ENCODE measurements at places on chromosomes 11 and 22. TPM values are rescaled to one million over a fixed set of nuclear protein-coding genes. Genes with fewer than 3 reads are reported as not detected.

The HPX gene
- 0.52 TPM for total RNA-seq

The MS4A15 gene
- total RNA-seq: not detected

The RAC2 gene
- total RNA-seq: 180 TPM

DNA sequence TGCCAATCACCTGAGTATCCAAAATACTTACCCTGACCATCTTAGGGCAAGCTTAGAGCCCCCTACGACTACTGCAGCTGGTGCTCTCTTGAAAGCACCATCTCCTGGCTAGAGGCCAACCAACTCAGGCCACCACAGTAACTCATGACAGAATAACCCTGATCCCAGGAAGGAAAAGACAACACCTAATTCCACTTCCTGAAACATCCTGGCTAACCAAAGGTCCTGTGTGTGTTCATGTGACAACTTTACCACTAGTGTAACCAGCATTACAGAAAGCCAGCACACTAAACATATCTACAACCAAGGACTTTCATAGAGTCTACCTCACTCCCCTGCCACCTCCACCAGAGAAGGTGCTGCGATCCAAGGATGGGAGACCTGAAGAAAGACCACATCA, 17.4 kb upstream of the TMEM45B start:
- no peak for DNase-seq

DNA sequence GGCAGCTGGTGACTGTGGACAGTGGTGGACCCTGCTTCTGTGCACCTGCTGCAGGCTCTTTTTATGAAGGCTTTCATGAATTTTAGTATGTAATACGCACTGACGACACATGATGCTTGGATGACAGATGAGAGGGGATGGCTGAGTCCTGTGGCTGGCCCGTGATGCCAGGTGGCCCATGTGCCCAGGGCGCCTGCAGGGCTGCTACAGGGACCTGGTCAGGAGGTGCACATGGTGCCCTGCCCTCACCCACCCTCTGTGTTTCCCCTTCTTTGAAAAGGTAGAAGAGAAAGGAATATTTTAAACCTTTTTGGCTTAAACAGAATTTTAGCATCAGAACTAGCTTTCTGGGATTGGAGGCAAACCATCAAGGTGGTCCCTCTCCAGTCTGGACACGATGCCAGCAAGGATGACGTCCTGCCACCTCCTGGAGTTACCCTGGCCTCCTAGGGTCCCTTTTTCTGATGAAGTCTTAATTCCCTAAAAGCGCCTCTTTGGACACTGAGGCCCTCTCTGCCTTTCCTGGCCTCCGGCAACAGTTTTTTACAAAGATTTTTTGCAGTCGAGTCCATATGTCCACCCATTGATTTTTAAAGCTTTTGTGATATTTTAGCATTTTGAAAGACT, 5.4 kb upstream of the RANBP1 start:
- DNase-seq: no peak

- no peak for DNase-seq
Measured at GRCh38 chr11:130457623-130458409, 9.4 kb downstream of the ADAMTS15 start.

GRCh38 chr11:62930157-62930556, 9.0 kb upstream of the CHRM1 start:
- no peak for DNase-seq

DNA sequence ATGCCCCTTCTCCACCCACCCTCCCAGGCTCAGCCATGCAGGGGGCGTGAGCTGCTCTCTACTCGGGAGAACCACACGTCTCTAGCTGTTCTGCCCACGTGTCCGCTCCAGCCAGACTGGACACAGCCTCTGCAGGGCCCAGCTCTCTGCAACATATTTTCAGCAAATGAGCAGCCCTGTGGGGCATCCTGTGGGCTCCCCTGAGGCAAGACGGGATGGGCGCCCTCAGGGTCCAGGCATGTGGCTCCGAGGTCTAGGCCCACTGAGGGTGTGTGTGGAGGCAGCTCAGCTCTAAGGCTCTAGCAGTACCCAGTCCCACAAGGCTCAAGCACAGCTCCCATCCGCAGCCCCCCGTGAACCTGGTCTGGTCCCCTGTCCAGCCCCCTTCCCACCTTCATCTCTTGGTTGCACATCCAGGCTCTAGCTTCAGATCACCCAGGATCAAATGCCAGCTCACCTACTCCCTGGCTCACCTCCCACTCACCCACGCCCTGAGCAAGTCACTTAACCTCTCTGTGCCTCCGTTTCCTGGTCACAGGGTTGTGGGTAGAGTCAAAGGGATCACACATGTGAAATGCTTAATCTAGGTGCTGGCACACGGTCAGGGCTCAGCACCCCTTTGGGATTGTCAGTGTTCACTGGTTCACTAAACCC, 57.8 kb upstream of the TCF20 start:
- no peak for DNase-seq

- no peak for DNase-seq
Measured at GRCh38 chr11:18650859-18651557, 16.9 kb upstream of the SPTY2D1 start.

- no peak for DNase-seq
Measured at GRCh38 chr11:93403930-93404329, 73.4 kb downstream of the DEUP1 start.

DNA sequence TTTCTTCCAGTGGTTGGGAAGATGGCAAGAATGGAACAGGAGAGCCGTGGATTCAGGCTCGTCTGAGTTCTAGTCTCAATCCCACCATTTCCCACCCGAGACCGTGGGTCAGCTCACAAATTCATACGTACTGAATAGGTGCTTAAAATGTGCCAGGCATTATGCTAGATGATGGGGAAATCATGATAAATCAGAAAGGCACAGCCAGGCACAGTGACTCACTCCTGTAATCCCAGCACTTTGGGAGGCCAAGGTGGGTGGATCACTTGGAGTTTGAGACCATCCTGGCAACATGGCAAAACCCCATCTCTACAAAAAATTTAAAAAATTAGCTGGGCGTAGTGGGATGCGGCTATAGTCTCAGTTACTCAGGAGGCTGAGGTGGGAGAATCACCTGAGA, 7.1 kb downstream of the TRIOBP start:
- no peak for DNase-seq

DNA sequence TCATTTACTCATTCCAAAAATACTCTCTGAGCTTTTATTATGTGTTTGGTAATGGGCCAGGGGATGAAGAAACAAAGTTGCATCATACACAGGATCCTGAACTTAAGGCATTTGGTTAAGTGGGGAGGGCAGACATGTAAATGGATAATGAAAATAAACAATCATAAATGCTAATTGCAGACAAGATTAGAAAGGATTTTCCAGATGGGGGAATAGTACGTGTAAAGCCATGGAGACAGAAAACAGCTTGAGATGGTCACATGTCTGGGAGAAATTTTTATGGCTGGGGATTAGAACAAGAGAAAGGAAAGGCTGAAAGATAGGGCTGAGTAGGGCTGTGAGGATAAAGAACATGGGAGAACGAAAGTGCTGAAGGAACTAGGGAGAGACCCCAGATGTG, 534.3 kb upstream of the LARGE1 start:
- no peak for DNase-seq

- no peak for DNase-seq
Measured at GRCh38 chr11:45089676-45090499, 56.6 kb upstream of the PRDM11 start.

DNA sequence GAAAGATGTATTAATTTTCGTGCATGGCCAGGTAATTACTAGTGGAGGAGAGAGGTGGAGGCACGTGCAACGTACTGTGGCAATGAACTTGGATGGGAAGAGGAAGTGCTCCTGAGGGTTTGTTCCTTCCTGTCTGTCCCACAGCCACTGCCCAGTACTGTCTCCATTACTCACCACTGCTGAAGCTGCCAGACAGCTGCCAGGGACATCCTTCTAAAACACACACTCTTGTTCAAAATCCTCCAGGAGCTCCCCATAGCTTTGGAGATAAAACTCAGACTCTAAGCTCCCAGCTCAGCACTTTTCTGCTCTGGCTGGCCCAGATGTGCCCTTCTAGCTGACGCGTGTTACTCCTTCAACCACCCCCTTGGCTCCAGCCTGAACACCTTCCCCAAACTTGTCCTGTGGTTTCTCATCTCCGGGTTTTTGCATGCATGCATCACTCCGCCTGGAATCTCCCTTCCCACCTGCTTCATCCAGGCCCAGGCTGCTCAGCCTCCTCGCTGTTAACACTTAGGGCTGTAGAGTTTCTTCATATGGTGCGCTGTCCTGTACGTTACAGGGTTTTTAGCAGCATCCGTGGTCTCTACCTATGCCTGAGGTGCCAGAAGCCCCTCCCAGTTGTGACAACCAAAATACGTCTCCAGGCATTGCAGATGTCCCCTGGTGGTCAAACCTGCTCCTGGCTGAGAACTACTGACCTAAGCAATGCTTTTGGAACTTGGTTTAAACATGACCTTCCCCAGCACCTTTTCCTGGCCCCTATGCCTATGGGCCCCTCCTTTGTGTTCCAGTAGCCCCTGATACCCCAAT, 69.5 kb downstream of the C11orf91 start:
- no peak for DNase-seq

DNA sequence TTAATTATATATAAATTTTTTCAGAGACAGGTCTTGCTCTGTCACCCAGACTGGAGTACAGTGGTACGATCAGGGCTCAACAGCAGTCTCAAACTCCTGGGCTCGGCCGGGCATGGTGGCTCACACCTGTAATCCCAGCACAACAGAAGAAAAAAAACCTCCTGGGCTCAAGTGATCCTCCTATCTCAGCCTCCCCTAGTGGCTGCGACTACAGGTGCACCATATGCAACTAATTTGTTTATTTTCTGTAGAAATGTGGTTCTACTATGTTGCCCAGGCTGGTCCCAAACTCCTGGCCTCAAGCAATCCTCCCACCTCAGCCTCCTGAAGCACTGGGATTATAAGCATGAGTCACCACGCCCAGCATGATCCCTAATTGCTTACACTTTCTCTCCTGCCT, 56.1 kb upstream of the SLC35C1 start:
- DNase-seq: no peak

DNA sequence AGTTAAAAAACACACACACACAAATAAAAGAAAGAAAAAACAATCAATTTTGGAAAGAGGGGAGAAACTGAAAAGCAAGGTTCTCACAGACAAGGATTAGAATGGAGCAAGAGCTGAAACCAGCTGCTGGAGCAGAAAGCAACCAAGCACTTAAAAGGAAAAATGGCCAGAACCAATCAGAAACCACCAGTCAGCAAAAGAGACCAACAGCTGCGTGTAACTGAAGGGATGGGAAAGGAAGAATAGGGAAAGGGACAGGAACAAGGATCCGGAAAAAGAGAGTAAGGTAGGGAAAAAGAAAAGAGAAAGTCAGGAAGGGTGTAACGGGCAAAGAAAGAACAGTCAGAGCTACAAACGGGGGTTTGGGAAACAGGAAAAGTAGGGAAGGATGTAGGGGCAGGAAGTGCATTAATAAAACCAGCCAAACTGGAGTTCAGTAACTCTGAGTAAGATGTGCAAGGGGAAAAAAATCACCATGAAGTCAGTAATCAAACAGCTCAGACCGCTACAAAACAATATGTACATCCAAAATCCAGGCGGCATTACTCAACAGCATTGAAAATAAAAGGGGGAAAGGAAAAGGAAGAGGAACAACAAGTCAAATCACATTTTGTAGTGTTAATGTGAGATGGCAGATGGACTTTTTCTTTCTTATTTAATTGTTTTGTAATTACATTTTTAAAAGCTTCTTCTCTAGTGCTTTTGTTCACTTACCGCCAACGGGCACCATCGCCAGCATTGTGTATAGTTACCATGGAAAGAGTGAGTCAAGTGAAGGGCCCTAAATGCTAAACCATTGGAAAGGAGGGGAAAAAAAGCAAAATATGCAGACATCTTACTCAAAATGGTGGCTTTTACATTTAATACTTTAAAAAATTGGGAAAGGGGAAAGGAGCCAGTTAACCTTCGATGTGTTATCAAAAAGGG, 49.2 kb downstream of the APOL5 start:
- no peak for DNase-seq

DNA sequence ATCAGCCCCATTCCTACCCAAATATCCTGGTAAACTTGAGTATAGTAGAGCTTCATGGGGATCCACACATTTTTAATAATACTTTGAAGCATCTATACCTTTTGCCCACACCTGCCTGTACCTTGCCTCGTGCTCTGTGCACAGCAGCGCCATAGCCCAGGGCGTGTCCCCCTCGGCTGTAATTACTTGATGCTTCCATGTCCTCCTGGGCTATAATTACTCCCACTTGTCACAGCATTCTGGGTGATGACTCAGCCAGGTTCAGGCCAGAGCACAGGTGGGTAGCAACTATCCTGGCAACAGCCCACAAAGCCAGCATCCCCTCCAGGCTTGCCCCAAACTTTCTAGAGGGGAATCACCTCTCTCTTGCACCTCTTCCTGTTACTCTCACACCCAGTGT, 23.7 kb upstream of the SLC36A4 start:
- no peak for DNase-seq

Measured in CD4-positive, alpha-beta T cell (primary cell).